ENCODE measurements at places on chromosomes 1 and 21. TPM values are rescaled to one million over a fixed set of nuclear protein-coding genes. Genes with fewer than 3 reads are reported as not detected.

The KIF17 gene
- 4.3 TPM for polyA plus RNA-seq

The ESPN gene
- 0.13 TPM for polyA plus RNA-seq

The OR2L2 gene
- polyA plus RNA-seq, result 0.03 TPM

The HFM1 gene
- polyA plus RNA-seq, result 0.06 TPM

The ST6GALNAC5 gene
- polyA plus RNA-seq, result 10.6 TPM

The FCRLB gene
- 2.0 TPM for polyA plus RNA-seq

The OR14K1 gene
- polyA plus RNA-seq, result not detected

The SAMD13 gene
- 1.3 TPM for polyA plus RNA-seq

The DNALI1 gene
- polyA plus RNA-seq, result 17.4 TPM

- no peak for DNase-seq
Measured at GRCh38 chr1:117143871-117144270, 22.3 kb upstream of the TRIM45 start.

- no peak for DNase-seq
Measured at GRCh38 chr1:228925691-228926090, 190.4 kb downstream of the RHOU start.

- DNase-seq, result no peak
Measured at GRCh38 chr21:20207335-20207734, 790.9 kb upstream of the NCAM2 start.

- no peak for DNase-seq
Measured at GRCh38 chr1:47592296-47593012, 154.6 kb downstream of the FOXD2 start.

- DNase-seq, result peak; percentile 64
Measured at GRCh38 chr1:53715478-53715877, 23.5 kb downstream of the GLIS1 start.

DNA sequence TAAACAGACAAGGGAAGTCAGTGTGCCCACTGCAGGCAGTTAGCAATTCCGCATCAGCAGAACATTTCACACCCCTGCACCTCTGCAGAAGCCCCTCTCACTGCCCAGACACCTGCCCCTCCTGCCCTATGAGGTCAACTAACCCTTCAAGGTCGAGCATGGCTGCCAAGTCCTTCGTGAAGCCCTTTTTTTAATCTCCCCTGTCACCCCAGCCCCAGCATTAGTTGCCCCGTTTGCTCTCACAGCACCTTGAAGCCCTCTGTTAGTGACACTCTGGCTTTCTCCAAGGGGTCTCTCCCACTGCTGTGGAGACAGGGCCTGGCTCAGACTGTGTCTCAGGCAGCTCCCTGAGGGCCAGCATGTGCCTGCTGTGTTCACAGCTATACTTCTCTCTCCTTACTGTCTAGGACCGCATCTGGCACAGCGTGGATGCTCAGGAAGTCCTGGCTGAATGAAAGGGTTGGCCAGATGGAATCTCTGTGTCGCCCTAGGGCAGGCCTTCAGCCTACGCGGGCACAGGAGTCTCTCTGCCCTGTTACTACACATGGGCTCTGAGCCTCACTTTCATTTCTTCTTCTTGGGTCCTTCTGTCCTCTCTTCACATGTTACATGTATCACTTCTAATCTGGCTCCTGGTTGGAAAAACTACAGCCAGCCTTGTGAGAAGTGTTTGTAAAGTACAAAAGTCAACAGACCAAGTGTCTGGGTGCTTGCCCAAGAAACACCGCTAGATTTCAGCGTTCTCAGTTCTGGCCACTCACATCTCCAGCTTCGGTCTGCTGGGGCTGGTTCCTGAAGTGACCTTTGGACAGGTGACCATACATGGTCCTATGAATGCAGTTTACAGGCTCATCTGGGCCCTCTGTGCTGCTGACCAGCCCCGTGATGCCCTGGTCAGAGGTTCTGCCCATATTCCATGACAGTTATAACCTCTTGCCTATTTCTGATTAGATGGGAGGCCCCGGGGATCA, 19.7 kb downstream of the SLC2A1 start:
- no peak for DNase-seq

DNA sequence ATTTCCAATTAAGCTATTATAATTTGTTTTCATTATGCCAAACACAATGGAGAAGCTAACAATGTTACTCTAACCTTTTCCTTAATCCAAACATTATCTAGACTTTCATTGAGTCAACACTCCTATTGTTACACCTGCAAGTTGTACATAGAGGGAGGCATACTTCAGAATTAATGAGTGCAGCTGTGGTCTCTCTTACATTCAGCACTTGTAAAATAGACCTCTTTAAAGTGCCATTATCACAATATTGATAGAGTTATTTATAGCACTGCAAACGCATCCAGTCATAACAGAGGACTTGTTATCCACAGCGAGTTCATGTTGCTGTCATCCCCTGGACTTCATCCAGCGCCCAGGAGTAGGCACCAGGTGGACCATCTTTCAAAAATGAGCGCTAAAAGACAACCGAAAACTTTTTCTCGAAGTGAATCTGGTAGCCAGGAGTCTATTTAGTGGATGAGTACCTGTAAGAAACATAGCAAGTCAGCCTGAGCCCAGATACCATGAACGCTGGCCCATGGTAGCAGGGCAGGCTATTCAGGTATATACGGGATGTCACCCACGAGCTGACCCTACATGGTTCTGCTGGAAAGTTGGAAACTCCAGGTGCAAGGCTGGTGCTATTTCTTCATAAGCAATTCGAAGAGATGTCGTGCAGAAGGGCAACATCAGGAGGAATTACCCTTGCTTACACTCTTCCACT, 70.6 kb upstream of the NFIA start:
- DNase-seq, result no peak

DNA sequence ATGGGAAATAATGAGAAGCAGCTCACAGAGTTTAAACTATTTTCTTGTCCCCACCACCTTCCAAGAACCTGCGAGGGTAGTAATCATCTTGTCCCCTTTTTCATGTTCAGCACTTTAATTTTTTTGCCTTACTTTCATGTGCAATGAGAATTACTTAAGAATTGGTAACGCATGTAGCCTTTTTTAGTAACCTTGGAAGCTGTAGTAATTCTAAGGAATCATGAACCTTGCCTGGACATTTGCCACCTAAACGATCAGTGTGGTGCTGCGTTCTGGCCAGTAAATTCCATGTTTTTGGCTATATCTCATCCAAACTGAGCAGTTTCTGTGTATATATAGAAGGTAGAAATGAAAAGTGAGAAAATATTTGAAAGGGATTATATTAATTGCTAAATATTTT, 3.9 kb upstream of the VAMP3 start:
- no peak for DNase-seq

DNA sequence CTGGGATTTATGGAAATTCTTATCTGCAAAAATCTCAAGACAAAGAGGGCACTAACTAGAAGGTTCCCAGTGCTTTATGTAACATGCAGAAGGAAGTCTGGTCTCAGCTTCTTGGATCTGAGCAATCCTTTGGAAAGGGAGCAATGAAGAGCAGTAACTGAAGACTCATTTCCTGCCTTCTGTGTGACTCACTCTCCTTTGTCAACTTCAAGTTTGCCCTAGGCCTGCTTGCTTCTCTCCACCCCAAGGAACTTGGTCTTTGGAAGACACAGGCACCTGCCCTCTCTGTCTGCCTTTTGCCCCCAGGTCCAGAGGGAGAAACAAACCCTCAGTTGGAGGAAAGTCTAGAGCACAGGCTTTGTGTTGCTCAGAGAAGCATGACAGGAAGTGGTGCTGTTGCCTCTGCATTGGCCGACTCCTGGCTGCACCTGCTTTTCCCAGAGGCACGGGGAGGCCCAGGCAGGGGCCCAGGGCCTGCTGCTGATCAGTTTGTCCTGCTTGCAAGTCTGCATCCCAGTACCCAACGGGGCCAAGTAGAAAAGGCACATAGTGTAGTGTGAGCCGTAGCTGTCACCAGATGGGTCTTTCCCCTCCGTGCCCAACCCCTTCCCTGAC, 137.2 kb downstream of the DHRS3 start:
- DNase-seq, result no peak

Measured in SK-N-SH (cell line).